ENCODE measurements at places on chromosomes 16 and 17. TPM values are rescaled to one million over a fixed set of nuclear protein-coding genes. Genes with fewer than 3 reads are reported as not detected.

CTNS gene
- polyA plus RNA-seq, result 14.9 TPM

GNG13 gene
- polyA plus RNA-seq, result not detected

CCL17 gene
- not detected for polyA plus RNA-seq

CCDC78 gene
- polyA plus RNA-seq, result 0.98 TPM

NPIPA2 gene
- 0.52 TPM for polyA plus RNA-seq

LDHD gene
- polyA plus RNA-seq, result 68.6 TPM

RFNG gene
- 39.4 TPM for polyA plus RNA-seq

CA7 gene
- 0.13 TPM for polyA plus RNA-seq

HOXB3 gene
- 2.6 TPM for polyA plus RNA-seq

BIRC5 gene
- polyA plus RNA-seq, result 0.40 TPM

DGKE gene
- 1.6 TPM for polyA plus RNA-seq

ENKD1 gene
- 10.4 TPM for polyA plus RNA-seq

PRSS27 gene
- polyA plus RNA-seq, result 1.7 TPM

IL17C gene
- not detected for polyA plus RNA-seq

SOST gene
- polyA plus RNA-seq, result not detected

TNFRSF13B gene
- 0.15 TPM for polyA plus RNA-seq

TMEM238L gene
- polyA plus RNA-seq, result 2.6 TPM

SLFN14 gene
- 0.11 TPM for polyA plus RNA-seq

NOG gene
- polyA plus RNA-seq, result 0.14 TPM

ZNF668 gene
- polyA plus RNA-seq, result 6.3 TPM

SEPTIN12 gene
- not detected for polyA plus RNA-seq

KCNH4 gene
- 0.06 TPM for polyA plus RNA-seq

CFAP97D1 gene
- polyA plus RNA-seq, result not detected

ITGAE gene
- 47.0 TPM for polyA plus RNA-seq

CPPED1 gene
- 11.0 TPM for polyA plus RNA-seq

CPNE7 gene
- 0.65 TPM for polyA plus RNA-seq

RNF222 gene
- polyA plus RNA-seq, result not detected
